ENCODE measurements at places on chromosomes 6 and 20.

DNA sequence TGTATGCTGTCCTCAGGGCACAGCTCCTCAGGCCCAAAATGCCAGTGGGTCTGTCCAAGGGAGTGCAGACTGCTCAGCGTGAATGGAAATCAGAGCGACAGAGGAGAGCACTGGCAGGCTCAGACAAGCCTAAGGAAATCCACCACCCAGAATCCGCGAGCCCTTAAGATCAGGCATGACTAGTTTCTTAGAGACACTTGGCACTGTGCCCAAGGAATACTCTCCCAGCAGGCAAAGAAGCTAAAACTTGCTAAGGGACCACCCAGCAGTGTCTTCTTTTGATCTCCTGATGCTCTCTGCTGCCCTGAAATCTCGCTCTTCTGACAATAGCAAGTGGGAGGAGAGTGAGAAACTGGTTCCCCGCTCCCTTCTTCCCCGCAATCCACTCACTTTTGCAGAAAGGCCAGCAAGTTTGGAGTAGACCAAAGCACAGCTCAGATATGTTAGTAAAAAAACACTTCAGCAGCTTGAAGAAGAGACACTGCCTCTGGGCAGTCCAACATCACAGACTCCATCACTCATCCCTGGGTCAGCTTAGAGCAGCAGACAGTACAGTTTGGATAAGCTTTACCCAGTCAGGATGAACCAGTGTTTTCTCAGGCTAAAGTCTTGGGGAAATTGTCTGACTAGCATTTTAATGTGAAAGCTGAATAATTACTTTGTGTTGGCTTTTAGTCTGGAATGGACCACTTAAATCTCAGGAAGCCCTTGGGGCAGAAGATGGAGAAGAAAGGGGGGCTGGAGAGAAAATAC, 32.4 kb downstream of the TRAF3IP2 start:
- DNase-seq: no peak

DNA sequence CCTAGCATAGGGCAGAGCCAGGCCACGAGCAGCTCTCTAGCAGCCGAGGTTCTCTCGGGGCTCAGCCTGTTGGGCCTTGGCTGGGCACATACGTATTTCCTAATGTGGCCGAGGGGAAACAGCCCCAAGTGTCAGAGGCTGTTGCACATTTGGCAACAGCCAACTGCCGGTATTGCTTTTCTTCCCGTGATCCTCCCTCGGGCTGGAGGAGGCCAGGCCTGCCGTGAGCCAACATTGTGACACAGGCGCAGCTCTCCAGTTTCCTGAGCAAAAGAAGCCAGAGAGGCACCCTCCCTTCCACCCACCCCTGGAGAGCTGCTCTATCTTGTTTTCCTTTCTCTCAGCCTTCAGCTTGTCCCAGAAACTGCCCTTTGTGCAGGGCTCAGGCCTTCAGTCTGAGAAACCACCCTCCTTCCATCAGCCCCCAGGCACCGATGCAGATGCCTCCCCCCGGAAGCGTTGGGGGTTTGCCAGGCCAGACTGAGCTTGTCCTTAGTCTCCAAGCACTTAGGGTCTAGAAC, 5.1 kb upstream of the BPI start:
- no peak for DNase-seq

- no peak for DNase-seq
Observed at GRCh38 chr6:3386374-3386857, 70.4 kb downstream of the SLC22A23 start.

- no peak for DNase-seq
Observed at GRCh38 chr6:15520626-15521203, 142.1 kb downstream of the DTNBP1 start.

DNA sequence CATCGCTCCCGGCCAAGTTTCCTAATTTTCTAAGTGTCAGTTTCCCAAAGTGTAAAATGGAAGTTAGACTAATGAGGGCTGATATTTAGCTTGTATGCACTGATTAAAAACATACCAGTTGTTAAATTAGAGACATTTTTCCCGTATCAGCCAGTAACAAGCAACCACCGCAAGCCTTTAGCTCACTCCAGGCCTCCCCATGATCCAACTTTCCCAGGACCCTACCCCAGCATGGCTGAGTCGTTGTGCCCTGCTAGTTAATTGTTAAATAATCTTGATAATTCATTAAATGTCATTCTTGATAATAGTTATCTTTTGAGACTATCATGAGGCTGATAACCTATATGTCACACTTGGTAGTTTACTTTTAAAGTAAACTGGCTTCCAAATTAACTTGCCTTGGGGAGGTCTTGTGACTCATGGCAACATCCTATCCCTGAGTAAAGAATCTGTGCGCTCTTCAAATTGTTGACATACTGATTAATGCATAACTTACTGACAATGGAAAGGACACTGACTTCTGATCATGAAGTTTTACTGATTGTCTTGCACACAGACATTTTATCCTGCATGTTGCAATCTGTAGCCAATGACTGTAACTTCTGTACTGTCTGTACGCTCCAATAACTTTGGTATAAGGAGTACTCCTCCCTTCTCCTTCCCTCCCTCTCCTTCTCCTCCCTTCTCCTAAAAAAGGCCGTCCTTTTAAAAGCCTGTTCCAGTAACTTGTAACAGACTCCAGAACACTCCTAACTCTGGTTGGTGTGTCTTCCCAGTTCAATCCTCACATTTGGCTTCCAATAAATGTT, 6.3 kb upstream of the GTF3C6 start:
- no peak for DNase-seq
